ENCODE measurements at places on chromosomes 7 and 10.
A peak's percentile ranks its signal among the peaks of the same experiment; 100 is the strongest.

DNA sequence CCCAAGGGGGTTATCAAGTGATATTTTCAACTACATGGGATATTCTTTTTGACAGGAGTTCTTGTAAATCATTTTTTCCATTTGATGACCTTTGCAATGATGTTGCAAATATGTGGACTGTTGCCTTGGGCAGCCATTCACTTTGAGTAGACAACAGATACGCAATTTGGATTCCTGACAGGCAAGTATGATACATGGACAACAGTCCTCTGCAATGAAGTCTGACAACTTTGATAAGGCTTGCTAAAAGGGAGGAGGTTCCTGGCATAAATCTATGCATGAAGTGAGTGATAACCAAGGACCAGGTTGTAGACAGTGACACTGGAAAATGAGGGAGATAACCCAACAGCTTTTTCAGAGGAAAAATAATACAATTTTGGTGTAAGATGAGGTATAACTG lies 17.7 kb downstream of the LRRD1 start:
- DNase-seq: no peak

DNA sequence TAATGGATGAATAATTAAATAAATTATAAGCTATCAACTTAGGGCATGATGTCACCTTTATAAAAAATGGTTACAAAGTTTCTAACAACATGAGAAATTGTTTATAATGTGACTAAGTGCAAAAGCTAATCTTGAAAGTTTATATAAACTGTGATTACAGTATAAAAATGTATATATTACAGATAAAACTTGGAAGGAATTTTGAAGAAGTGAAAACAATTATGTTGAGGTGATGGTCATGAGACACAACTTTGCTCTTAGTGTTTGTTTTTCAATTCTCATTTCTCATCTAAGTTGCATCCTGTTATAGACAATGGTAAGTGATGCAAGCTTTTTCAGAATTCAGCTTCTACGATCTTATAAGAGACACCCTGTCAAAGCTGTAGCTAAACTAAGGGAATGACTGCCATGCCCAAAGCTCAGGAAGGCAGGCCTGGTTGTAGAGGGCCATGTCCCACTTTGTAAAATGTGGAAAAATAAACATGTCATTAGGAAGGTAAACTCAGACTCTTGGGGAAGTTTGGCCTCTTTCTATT lies 23.9 kb downstream of the MACC1 start:
- DNase-seq: no peak

- DNase-seq: no peak
Observed at GRCh38 chr10:4639960-4640359, 186.0 kb upstream of the AKR1E2 start.

DNA sequence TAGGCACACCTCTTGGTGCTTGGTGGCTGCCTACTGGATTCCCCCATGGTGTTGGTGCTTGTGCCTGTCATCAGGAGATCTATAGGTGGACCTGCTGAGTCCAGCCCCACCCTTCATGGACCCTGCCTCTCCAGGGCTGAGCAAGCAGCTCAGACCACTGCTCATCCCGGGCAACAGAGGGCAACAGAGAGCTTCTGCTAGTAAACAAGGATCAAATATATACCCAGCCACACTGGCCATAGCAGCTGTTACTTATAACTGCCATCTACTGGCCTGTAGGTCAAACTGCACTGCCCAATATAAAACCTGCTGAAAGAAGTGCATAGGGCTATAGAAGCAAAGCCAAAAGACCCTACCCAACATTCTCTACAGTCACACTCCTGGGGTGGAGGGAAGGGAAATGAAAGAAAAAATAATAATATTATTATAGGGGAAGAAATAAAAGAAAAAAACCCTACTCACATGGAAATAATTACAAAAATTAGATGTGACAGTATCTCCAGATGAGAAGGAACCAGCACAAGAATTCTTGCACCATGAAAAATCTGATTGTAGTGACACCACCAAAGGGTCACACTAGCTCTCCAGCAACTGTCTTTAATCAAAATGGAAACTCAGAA lies 54.9 kb upstream of the ZNF800 start:
- DNase-seq: peak; percentile 19

DNA sequence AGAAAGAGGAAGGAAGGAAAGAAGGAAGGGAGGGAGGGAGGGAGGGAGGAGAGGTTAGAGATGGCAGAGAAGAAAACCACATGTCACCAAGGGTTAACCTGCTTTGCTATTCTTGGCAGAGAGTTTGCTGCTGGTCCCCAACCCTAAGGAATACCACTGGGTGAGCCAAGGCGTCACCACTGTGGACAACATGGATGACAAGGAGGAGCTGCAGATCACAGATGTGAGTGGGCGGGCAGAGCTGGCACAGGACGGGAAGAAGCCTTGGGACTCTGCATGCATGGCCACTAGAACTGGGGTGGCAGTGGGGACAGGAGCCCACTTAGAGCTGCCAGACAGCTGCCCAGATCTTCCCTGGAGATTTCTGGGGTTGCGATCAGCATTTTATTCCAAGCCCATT lies 17.2 kb upstream of the MYH16 start:
- DNase-seq: no peak

- DNase-seq: no peak
Observed at GRCh38 chr10:43347997-43348396, 23.4 kb upstream of the FXYD4 start.

- no peak for DNase-seq
Observed at GRCh38 chr10:130022511-130023299, 58.6 kb upstream of the EBF3 start.

DNA sequence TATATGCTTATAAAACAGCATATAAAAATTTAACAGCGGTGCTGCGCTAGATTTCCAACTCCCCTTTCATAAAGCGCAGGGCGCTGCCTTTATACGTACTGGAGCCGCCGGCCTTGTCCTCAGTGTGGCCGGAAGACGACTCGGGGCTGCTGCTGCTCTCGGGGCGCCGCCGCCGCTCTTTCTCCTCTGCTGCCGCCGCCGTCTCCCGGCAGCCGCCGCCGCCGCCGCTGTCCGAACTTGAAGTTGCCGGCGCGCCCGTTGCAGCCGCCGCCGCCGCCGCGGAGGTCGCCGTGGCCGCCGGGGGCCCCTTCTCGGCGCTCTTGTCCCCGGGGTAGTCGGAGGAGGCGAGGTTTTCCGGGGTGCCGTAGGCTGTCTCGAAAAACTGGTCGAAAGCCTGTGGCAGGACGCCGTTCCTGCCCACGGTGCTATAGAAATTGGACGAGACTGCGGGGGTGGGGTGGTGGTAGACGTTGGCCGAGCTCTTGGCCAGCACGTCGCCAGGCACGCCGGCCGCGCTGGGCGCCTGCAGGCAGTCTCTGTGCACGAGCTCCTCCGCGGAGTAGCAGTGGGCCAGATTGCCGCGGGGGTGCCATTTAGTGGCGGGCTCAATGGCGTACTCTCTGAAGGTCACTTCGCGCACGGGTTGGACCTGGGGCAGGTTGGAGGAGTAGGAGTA lies 557 bp downstream of the HOXA11 start:
- DNase-seq: no peak

GRCh38 chr10:11716686-11717085 lies 25.5 kb upstream of the ECHDC3 start:
- no peak for DNase-seq

GRCh38 chr10:129322933-129323820 lies 143.9 kb upstream of the MGMT start:
- DNase-seq: no peak

DNA sequence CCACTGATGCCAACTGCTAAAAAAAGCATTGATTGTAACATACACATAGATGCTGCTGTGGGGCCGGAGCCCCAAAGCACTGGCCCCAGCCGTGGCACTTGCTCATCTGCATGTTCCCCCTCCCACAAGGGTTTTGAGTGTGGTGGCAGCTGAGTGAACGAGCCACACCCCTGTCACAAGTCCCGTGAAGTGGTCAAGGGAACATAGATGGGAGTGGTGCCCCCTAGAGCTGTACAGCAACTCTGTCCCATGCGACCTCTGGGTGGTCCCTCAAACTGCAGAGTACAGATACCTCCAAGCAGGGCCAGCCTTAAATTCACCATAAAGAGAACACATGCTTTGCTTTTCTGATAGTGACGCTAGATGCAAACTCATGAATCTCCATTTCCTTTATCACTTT lies 503.3 kb upstream of the NRP1 start:
- no peak for DNase-seq

DNA sequence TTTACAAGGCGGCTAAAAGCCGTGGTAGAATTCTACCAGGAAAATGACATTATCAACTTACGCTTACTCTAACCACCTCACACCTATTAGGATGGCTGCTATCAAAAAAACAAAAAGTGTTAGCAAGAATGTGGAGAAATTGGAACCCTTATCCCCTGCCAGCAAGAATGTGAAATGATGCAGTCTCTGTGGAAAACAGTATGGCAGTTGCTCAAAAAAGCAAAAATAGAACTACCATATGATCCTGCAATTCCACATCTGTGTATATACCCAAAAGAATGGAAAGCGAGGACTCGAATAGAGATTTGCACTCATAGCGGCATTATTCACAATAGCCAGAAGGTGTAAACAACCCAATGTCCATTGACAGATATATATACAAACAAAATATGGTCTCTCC lies 61.3 kb downstream of the KIF5B start:
- DNase-seq: no peak

GRCh38 chr7:71925663-71926062 lies 486.5 kb downstream of the CALN1 start:
- no peak for DNase-seq

DNA sequence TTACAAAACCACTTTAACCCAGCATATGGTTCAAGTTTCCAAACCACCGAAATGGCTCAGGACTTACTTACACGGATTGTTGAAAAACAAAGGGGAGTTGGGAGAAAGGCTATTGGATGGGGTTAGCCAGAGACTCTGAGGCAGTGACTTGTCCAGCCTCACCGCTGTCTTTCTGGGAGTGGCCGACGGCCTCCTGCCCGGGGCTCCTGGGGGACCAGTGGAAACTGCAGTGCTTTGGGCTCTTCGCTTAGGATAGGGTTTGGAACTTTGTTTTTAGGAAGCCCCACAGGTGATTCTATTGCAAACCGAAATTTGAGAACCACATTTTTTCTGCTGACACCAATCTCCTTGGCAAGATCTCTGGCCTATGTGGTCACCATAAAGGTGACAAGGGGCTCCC lies 38.1 kb upstream of the R3HCC1L start:
- no peak for DNase-seq

DNA sequence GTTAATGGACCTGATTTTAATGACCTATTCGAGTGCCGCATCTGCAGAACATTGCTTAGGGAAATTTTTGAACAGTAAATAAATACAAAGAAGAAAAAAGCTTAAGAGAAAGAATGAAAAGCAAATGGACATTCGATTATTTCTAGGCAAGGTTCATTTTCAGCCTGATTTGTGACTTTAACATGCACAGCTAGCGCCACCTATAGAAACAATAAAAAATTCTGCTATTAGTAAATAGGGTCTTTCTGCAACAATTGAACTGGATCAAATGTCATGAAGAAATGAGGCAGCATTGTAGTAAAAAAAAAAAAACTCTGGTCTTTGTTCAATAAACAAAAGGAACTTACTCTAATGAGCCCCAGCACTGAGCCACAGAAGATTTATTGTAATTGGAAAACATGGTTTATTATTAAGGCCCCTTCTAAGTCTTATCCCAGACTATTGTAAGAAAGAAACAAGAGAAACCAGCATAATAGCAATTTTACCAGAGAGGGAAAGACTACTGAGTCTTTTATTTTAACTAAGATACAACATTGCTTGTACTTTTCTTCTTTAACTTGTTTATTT lies 41.4 kb upstream of the GHITM start:
- DNase-seq: no peak

- DNase-seq: no peak
Observed at GRCh38 chr7:55651057-55651456, 78.8 kb upstream of the VOPP1 start.

- no peak for DNase-seq
Observed at GRCh38 chr10:10625491-10625890, 392.2 kb upstream of the CELF2 start.

GRCh38 chr10:35813219-35813618 lies 171.1 kb upstream of the FZD8 start:
- DNase-seq: no peak

DNA sequence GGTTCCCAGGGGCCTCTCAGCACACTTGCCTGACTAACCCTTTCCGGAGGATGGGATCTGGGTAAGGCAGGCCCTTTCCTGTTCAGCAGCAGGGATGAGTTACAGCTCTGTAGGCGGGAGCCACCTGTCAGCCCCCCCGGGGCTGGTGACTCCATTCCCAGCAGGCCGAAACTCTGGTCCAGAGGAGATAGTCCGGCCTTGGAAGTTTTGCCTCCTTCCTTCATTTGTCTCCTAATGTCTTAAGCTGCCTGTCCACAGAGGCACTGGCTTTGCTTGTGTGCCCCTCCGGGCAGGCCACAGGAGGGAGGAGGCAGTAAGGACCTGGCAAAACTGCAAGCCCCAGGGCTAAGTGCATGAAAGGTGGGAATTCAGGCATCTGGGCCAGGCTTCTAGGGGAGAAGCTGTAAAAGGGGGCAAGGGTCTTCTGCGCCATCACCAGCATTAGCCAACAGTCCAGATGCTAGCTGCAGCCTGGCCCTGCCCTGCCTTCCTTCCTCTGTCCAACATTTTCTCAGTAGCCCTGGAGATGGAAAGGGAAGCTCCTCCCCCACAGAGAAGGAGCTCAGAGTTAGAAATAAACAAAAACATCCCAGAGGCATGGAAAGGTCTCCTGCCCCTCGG lies 1.2 kb downstream of the ADIRF start:
- no peak for DNase-seq

- no peak for DNase-seq
Observed at GRCh38 chr10:43093423-43094076, 16.7 kb downstream of the RET start.

DNA sequence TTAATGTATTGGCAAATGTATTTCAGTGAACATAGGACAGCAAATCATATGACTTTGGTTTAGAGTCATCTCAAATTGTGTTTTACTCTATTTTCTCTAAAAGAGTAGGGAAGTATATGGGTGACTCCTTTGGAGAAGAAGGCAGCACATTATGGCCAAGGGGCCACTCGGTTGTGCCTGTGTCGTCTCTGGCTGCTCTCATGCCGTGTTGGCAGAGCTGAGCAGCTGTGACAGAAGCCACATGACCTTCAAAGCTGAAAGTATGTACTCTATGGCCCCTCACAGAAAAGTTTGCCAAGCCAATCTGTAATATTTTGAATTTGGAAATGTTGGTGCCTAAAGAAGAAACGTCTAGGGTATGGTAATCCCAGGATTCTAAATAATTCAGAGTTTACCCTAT lies 47.5 kb downstream of the TASOR2 start:
- DNase-seq: no peak

- no peak for DNase-seq
Observed at GRCh38 chr7:1679326-1679965, 9.4 kb downstream of the ELFN1 start.

DNA sequence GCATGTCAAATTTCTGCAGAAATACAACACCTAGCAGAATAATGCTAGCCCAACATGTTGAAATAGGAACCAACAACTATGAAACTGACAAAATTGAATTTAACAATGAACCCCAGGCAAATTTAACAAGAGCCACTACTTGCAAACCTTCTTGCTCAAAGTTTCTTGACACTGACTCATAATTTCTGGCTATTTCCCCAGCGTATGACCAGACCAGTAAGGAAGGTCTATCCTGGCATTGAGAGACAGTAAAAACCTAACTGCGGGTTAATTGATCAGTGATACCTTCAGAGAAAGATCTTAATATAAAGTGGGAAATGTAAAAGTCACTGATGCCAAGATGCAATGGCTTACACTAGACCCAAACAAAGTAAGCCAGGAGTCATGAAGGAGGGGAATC lies 510.1 kb downstream of the ARL4A start:
- no peak for DNase-seq

Measured in activated T-helper 1 cell treated with anti-CD3 and anti-CD28 coated beads, Interleukin-2, amount 50 U/mL, for 16 hours (primary cell).